Stimulated activated naive CD8-positive, alpha-beta T cell treated with anti-CD3 and anti-CD28 coated beads, Interleukin-15, Interleukin-2, amounts not matched to agents 100 U/mL and 50 U/mL, for 24 hours (primary cell): ENCODE measurements at places on chromosomes 2 and 18.

- DNase-seq: no peak
These were observed 58.6 kb upstream of the CHN1 start for GRCh38 chr2:175063741-175064140.

DNA sequence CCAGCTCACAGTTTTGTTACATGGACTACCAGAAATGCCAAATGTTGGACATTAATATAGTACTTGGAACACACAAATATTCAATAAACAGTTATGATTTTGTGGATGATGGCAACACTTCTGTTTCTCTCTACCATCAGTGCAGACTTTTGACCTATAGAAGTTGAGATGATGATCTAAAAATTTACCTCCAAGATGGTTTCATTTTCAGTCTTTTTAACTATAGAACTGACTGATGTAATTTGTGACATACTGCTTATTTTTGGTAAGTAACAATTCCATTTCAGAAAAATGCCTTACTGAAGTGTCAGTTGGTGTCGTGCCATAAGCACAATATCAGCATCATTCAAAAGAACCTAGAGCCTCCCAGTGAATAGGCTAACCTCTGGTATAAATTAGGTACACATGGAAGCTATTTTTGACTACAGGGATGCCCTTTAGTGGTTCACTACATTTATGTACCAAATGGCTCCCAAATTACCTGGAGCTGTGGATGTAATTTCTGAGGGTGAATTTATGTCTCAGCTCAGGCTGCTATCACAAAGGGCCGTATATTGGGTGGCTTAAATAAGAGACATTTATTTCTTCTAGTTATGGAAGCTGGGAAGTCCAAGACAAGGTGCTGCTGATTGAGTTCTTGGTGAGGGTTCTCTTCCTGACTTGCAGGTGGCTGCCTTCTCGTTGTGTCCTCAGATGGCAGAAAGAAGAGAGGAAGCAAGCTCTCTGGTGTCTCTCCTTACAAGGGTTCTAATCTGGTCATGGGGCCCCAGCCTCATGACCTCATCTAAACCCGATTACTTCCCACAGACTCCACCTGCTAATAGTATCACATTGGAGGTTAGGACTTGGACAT lies 66.5 kb downstream of the ALPK2 start:
- no peak for DNase-seq

DNA sequence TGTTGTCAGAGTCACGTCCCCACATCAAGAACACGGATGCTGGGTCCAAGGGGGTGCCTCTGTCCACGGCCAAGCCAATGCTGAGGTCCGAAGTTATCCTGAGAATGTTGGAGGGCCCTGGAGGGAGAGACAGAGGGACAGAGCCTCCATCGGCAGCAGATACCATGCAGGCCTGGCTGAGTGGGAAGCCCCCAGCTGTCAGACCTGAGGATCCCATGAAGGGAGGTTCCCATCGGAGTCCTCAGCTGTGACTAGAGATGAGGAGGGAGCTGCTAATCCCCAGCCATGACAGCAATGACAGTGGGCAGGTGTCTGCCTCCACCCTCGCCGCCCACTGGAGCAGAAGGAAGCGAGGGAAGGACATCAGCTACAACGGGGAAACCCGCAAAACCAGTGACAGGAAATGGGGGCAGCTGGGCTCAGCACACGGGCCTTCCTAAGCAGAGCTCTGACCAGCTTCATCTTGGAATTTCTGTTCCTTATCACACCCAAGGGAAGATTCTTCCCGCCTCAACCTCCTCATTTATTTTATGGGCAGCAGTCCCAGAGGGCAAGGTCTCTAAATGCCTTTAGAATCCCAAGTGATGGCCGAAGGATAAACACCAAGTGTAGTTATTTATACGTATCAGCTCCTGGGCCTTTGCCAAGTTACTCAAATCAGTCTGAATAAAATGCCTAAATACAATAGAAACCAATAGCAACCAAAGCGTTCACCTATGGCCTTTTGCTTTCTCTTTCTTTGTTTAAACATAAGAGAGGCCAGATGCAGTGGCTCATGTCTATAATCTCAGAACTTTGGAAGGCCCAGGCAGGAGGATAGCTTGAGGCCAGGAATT lies 32.2 kb downstream of the FAM178B start:
- DNase-seq: peak; percentile 29

DNA sequence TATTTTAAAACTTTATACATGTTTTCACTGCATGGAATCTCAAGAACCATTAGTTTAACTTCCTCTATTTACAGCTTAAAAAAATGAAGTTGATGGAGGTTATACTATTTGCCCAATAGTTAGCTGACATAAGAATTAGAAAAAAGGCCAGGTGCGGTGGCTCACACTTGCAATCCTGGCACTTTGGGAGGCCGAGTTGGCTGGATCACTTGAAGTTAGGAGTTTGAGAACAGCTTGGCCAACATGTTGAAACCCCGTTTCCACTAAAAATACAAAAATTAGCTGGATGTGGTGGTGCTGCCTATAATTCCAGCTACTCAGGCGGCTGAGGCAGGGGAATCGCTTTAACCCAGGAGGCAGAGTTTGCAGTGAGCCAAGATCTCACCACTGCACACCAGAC lies 125.1 kb upstream of the CDH19 start:
- DNase-seq: no peak

DNA sequence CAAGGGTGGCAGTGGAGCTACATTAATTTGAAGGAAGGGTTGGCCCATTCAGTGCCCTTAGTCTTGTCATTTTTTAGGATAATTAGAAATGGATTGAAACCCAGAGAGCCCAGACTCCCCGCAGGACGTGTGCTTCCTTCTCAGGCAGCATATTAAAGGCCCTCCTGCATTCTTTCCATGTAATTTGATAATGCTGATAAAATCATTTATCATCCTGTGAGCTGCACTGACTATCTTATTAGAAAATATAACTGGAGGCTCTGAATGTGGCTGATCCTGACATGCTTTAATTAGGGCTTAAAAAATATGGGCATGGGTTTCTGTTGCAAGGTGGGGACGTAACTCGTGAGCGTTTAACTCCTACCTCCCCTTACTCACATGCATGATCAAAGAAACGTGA lies 148.1 kb downstream of the ACKR3 start:
- no peak for DNase-seq

- DNase-seq: no peak
These were observed 33.1 kb downstream of the METTL4 start for GRCh38 chr18:2538236-2538635.

- no peak for DNase-seq
These were observed 73.0 kb downstream of the COMMD1 start for GRCh38 chr2:61978522-61978921.

- DNase-seq: no peak
These were observed 174.3 kb downstream of the ERBB4 start for GRCh38 chr2:212364112-212364985.

GRCh38 chr2:26679867-26680266 lies 12.7 kb upstream of the KCNK3 start:
- no peak for DNase-seq

GRCh38 chr2:85344356-85344954 lies 9.9 kb downstream of the RETSAT start:
- DNase-seq: no peak

DNA sequence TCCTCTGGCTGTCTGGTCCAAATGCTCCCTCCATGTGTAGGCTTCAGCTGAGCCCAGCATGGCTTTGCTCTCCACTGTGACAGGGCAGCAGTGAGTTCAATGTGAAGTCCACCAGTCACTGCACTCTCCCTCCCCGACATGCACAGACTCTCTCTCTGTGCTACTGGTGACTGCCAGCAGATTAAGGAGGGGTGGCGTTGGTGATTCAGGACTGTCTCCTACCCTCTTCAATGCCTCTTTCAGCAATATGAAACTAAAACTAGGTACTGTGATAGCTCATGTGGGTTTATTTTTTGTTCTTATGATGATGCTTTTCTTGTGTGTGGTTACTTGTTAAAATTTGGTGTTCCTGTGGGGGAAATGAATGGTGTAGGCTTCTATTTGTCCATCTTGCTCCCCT lies 201.0 kb upstream of the RBMS1 start:
- peak; percentile 11 for DNase-seq

- DNase-seq: no peak
These were observed 54.2 kb downstream of the COMMD1 start for GRCh38 chr2:61959381-61960293.

GRCh38 chr18:24600076-24600654 lies 139.7 kb downstream of the HRH4 start:
- no peak for DNase-seq

GRCh38 chr2:210561475-210561874 lies 5.1 kb downstream of the CPS1 start:
- DNase-seq: no peak

DNA sequence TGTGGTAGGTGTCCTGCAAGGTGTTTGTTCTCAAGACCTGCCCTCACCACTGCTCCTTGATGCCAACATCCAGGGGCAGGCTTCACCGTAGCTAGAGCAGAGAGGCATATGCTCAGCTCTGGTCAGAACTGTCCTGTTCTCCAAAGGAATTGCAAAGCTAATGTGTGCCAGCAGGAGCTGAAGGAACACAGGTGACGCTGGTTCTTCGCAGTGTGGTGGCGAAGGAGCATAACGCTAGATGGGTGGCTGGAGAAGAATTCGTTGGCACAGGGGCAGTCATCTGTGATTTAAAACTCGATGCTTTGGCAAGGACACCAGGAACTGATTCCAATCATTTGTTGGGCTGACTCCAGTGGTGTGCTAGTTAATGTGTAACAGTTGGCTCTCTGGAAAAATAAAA lies 11.4 kb upstream of the PER2 start:
- DNase-seq: no peak

GRCh38 chr2:120034621-120035020 lies 21.7 kb downstream of the EPB41L5 start:
- DNase-seq: no peak

DNA sequence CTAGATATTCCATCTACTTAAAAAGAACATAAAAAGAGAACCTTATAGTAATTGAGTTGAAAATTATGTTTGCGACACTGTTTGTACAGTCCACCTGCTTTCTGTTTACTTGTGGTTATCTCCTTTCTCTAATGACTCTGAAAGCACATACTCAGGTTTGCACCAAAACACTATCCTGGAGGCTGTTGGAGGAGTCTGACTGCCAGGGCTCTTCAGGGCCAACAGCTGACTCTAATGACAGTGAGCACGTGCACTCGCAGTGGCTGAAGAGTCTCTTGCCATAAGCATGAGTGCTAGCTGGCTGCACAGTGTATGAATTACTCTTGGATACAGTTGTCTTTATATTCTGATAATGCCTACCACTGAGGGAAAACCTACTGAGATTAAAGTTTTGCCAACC lies 16.7 kb upstream of the GLS start:
- DNase-seq: no peak

DNA sequence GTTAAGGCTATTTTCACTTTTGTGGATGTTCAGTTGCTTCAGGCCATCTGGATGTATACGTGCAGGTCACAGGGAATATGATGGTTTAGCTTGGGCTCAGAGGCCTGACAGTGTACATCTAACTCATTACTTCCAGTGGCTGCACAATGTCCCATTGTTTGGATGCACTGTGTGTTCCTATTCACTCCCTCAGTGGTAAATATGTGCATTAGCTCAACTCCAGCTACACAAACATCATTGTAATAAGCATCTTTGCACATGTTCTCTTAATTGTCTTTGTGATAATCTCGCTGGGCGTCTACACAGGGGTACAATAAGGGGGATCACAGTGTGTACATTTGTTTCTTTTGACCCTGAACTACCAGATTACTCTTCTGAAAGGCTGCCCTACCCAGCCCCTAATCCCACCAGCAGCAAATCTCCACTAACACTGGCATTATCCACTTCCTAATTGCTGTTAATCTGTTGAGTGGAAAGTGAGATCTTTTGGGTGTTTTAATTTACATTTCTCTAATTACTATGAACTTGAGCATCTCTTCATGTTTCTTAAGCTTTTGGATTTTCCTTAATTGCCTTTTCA lies 56.1 kb upstream of the POLE4 start:
- DNase-seq: no peak
